Renal cortical epithelial cell (primary cell): ENCODE measurements at places on chromosomes 2 and 18. TPM values are rescaled to one million over a fixed set of nuclear protein-coding genes. Genes with fewer than 3 reads are reported as not detected.

- peak; percentile 37 for DNase-seq
These were observed 10.6 kb downstream of the PLCD4 start for GRCh38 chr2:218618102-218618860.

DNA sequence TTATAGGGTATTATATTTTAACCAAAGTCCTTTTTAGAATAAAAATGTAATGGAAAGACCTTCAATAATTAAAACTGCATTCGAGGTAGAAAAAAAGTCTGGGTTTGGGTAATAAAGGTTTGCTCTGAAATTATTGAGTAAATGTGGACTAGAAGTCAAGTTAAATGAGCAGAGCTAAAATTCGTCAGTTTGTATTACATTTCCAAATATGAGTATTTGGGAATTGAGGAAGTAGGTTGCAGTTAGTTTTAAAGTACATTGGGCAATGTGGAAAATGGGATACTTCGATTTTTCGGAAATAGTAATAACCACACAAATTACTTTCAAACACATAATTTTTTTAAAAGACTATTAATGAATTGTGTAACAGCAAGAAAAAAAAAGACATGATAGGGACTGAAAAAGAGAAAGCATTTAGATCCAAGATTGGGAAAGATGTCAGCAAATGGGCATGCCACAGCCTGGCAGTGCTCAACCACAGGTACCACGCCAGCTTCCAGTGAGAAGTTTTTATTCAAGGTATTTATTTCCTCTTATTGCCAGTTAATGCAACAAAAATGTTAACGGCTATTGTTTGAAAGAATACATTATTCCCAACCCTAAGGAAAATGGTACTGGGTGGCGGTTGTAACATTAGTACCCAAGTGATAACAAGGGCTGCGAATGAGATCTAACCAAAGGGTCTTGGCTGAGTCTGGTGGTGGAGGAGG, 50.0 kb downstream of the TTC39C start:
- peak; percentile 33 for DNase-seq

GRCh38 chr2:137251045-137251444, 485.7 kb downstream of the THSD7B start:
- no peak for DNase-seq

Gene GBX2
- 1.0 TPM in 1 of 2 replicates, not detected in the other for total RNA-seq

Gene CIB4
- total RNA-seq = not detected in 2 replicates

Gene PTPN2
- total RNA-seq = 32.0 and 51.6 TPM in 2 replicates

- DNase-seq = no peak
These were observed 36.3 kb upstream of the ITM2C start for GRCh38 chr2:230828272-230828961.

GRCh38 chr2:8522687-8523086, 159.2 kb upstream of the ID2 start:
- no peak for DNase-seq

DNA sequence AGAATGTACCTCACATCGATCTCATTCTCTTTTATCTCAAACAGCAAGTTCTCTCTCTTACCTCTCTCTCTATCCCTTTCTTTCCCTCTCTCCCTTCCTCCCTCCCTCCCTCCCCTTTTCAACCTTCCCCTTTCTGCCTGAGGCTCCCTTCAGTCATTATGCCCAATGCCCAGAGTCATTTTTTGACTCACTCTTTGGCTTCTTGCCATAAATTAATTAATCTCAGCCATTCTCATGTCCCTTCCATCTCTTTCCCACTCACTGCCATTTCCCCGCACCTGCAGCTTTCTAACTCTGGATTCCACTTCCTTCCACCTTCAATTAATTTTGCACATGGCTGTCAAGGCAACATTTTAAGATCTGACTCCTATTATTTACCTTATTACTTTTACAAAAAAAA, 60.1 kb downstream of the EVA1A start:
- peak; percentile 51 for DNase-seq

DNA sequence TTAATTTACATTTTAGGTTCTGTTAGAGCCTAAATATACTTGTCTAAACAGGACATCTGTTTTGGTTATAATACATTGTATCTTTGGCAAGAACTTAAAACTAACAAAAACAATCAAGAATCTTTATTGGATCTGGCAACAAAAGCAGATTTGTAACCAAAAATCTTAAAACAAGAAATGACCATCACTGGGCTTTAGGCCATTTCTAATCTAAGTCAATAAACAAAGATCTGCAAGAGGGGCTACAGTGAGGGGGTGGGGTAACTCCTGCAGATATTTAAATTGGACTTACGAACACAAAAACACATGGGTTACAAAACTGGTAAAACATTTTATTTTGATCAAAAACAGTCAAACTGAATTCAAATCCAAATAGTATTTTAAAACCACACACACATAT, 77.3 kb downstream of the SRBD1 start:
- no peak for DNase-seq

DNA sequence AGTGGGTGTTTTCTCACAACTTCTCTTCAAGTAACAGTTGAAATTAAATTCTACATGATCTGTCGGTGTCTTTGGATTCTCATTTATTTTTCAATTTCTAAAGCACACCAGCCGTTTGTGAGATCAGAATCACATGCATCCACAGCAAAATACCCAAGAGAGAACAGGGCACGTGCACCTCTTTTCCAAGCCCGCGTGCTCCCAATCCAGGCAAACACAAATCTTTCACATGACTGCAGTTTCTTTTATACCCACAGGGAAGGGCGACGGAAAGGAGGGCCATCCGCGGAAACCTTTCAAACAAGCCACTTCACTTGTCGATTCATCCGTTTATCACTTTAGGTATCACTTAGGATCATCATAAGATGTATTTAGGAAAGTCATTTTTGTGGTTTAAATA, 13.0 kb upstream of the DAPL1 start:
- no peak for DNase-seq

GRCh38 chr2:98467082-98467536, 22.5 kb downstream of the INPP4A start:
- DNase-seq = no peak

GRCh38 chr2:11398750-11399437, 54.5 kb upstream of the ROCK2 start:
- DNase-seq = no peak

DNA sequence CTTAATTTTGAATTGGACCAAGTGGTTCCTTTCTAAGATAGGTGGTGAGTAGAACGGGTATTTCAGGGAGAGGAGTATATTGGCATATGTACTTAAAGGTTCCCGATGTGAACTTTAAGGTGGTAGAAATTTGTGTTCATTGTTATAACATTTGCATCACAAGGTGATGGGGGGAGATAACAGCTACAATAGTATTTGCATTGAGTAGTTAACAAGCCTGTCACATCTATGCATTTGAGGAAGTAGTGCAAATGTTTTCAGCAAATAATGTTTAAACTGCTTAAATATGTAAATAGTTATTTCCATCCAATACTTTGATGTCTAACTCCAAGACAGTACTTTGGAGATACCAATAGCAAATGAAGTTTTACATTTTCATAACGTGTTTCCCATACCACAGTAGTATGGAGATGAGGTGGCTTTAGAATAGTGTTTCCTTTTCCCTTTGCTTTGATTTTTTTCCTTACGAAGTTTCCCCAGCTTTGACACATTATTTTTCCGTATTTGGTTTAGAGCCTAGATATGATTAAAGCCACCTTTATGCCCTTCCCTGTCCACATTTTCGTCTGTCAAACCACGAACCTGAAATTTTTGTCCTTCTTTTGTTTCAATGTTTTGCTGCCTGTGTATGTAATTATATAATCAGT, 46.6 kb downstream of the VAPA start:
- DNase-seq = no peak

GRCh38 chr2:54940723-54941122, 109.5 kb downstream of the RTN4 start:
- no peak for DNase-seq

GRCh38 chr2:68411397-68412126, 46.5 kb downstream of the PLEK start:
- no peak for DNase-seq

- no peak for DNase-seq
These were observed 10.6 kb upstream of the CHRNA1 start for GRCh38 chr2:174774886-174775285.

GRCh38 chr18:58928386-58928785, 63.7 kb downstream of the ZNF532 start:
- no peak for DNase-seq

DNA sequence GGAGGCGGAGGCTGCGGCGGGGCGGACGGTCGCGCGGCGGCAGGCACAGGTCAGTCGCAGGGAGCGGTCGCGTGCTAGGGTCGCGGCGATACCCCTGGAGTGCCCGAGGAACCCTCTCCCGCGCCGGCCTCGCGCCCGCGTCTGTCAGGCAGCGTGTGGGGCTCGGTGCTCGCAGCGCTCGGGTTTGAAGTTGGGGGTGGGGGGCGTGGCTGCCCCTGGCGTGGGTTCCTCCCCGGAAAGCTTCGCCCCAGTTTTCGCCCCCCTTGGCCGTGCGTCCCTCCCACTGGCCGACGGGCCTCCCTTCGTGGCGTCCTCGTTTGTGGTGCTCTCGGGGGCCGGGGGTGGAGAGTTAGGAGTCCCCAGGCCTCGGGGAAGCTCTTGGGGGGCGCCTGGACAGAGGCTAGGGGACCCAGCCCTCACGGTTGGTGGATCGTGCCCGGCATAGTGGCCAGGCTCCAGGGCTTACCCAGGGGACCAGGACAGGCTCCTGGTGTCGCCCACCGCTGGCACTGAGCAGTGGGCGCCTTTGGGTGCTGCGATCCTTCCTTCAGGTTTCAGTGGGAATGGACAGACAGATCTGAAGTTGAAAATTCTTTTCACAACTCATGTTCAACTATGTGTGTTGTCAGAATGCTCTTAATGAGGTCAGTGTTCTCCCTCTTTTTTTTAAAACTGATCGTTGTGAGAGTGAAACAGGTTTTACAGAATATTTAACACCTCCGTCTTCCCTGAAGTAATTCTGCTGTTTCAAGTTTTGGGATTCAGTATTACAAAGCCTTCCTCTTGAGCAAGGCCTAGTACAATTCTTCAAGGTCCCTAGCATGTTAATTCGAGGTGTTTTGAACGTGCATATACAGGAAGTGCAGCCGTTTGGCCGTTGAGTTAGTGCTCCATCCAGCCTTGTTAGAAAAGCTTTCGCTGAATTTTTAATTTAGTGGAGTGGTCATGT, 604 bp downstream of the RALBP1 start:
- DNase-seq = peak; percentile 45

GRCh38 chr2:47564129-47564528, 161.2 kb downstream of the MSH2 start:
- DNase-seq = no peak

DNA sequence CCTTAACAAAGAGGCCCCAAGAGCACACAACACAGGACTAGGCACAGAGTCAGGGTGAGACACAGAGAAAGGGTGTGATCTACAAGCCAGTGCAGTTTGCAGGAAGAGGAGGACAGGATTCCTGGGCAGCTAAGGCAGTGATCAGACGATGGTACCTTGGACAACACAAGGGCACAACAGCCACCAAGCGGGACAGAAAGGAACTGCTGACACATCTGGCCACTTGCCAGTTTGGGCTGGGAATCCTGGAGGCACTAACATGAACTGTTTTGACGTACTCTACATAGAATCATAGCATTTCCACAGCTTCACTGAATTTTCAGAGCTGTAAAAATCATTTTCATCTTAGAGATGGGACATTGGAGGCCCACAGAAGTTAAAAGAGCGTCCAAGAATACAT, 221.5 kb upstream of the SLC35G4 start:
- peak; percentile 40 for DNase-seq

Gene GNLY
- not detected in 2 replicates for total RNA-seq

- peak; percentile 11 for DNase-seq
These were observed 698 bp upstream of the TMEM237 start for GRCh38 chr2:201644001-201644400.

DNA sequence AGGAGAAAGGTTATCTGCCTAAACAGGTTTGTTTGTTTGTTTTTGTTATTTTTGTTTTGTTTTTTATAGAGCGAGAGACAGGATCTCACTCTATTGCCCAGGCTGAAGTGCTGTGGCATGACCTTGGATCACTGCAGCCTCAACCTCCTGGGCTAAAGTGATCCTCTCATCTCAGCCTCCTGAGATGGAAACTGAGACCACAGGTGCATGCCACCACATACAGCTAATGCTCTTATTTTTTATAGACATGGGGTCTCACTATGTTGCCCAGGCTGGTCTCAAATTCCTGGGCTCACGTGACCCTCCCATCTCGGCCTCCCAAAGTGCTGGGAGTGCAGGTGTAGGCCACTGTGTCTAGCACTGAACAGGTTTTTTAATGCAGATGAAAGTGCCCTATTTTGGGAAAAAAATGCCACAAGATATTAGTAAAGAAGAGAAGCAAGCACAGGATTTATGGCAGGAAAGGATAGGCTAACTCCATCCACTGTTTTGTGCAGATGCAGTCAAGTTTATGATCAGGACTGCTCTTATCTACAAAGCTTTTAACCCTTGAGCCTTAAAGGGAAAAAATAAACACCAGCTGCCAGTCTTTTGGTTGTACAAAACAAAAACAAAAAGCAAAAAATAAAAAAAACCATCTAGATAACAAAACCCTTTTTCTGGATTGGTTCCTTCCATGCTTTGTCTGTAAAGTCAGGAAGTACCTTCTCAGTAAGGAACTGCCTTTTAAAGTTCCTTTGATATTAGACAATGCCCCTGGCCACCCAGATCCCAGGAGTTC, 29.4 kb downstream of the MAP4K3 start:
- DNase-seq = no peak

DNA sequence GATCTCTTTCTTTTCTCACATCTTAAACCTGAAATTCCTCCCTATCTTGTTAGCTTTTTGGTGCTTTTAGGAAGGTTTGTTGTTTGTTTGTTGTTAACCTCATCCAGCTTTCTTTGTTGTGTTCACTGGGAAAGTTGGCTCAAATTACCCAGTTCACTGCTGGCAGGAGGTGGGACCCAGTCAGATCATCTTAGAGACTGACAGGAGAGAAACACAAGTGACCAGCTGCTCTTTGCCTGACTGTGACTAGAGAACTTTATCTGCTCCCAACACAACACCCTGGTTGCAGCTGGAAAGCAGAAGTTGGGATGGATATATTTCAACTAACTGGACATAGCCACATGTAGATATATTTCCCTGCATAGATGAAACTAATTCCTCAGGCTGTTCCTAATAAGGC, 10.0 kb downstream of the MAPK4 start:
- DNase-seq = no peak

DNA sequence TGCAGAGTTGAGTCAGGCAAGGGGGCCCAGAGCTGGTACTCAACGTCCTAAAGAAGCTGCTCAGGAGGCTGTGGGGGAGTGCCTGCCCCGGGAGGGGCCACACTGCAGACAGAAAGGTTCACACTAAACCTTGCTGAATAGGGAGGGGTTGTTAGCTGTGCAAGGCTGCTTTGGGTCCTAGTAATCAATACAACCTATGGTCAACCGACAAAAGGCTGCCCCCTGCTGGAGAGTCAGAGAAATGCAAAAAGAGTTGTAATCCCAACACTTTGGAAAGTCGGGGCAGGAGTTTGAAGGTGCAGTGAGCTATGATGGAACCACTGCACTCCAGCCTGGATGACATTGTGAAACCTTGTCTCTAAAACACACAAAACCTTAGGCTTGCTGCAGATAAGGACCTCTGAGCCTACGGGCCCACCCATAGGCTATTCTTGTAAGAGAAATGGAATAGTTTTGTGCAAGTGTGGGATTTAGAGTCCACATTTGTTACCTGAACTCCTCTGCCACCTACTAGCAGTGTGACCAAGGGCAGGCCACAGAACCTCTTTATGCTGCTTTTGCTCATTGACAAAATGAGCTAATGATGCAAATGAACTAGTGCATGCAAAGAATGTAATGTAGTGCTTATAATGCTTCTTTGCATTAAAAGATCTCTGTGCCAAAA, 81.5 kb downstream of the PRPF40A start:
- DNase-seq = peak; percentile 41

GRCh38 chr2:235225261-235225660, 268.6 kb upstream of the AGAP1 start:
- no peak for DNase-seq

- peak; percentile 49 for DNase-seq
These were observed 483.4 kb upstream of the KLHL29 start for GRCh38 chr2:22901471-22902179.
